Stimulated activated CD4-positive, alpha-beta T cell treated with anti-CD3 and anti-CD28 coated beads, Interleukin-1b, Interleukin-23, amount 100 ng/mL, for 1 hour (primary cell): ENCODE measurements at places on chromosomes 2 and 18.

DNA sequence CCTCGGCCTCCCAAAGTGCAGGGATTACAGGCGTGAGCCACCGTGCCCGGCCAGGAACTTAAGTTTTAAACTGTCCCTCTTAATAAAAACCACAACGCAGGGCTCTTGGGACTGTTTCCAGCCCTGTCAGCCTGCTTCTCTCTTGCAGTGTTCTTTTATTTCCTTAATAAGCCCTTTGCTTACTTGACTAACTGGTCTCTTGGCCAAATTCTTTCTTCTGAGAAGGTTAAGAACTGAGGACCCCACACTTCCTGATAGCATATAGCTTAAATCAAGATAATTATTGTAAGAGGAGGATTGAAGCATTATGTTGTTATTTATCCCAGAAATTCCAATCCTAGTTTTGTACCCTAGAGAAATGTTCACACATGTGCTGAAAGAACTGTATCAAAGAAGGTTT, 128.2 kb upstream of the UXS1 start:
- no peak for DNase-seq

- DNase-seq = no peak
Observed at GRCh38 chr2:121335294-121336290, 50.6 kb upstream of the TFCP2L1 start.

GRCh38 chr2:240300261-240300821, 135.1 kb upstream of the GPC1 start:
- DNase-seq = no peak

- DNase-seq = no peak
Observed at GRCh38 chr2:196823750-196824522, 14.8 kb upstream of the C2orf66 start.

- DNase-seq = no peak
Observed at GRCh38 chr2:155679647-155680046, 652.9 kb downstream of the NR4A2 start.

DNA sequence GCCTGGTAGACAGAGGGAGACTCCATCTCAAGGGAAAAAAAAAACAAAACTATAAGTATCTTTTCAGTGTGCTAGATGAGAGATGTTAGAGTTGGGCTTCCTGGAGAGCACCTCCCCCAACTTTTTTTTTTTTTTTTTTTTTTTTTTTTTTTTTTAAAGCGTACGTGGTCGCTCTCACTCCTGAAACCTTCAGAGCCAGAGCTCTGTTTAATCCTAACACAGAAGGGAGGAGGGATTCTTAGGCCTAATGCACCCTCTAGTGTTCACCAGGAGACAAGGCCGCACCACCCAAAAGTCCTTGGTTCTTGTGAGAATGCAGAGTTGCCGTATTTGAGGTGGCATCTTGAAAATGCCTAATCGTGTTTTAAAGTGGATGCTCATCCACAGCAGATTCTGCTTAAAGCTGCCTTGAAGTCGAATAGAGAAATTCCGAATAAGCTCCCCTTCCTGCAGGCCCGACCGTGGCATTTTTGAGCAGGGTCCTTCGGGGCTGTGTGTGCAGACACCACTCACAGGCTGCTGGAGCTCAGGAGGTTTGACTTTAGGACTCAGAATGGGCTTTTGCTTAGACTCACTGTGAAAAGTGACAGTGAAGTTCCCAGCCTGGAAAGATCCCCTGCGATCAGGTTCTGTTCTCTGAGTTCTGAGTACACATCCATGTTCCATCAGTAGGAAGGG, 252.6 kb downstream of the AGAP1 start:
- no peak for DNase-seq

- no peak for DNase-seq
Observed at GRCh38 chr2:159606287-159606686, 10.1 kb downstream of the BAZ2B start.

DNA sequence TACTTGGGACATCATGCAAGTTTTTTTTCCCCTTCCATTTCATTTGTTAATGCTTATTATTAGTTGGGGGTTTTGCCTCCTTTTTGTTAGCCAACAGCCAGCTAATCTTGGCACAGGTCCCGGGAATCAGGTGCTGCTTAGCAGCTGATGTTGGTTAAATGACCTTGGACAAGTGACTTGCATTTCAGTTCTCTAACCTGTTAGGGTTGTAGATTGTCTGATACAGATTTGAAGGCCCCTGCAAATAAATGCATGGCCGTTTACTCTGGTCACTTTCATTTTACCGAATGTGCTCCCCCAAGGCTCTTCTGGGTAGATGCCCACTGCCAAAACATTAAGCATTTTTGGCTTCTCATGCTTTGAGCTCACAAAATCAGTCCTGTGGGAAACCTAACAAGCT, 120.9 kb downstream of the SPTBN1 start:
- no peak for DNase-seq

DNA sequence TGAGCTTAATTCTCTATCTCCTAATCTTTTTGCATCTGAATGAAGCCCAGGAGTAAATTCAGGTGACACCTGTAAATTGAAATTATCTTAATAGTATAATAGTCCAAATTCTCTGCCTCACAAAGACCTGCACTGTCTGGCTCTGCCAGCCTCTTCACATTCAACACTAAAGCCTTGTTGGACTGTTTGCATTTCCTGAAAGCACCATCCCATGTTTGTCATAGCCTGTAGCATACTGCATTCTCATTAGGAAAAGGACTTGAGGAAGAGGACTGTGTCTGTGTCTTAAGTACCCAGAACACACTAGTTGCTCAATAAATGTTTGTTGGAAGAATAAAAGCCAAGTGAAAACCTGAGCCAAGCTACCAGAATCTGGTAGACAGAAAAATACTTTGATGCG, 42.9 kb upstream of the GRHL1 start:
- no peak for DNase-seq

DNA sequence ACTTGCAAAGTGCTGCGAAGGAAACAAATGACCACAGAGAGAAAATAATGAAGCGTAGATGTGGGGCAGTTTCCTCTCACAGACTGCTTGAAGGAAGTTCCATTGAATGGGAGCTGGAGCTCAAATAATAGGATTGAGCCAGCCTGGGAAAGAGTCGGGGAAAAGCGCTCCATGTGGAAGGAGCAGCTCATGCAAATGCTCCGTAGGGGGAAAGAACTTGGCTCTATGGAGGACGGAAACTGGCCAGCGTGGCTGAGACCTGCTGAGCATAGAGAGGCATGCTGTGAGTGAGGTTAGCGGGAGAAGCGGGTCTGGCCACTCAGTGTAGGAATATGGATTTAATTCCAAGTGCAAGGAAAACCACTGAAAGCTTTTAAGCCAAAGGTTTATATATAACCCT, 28.6 kb upstream of the VIT start:
- no peak for DNase-seq

- no peak for DNase-seq
Observed at GRCh38 chr2:143730953-143731260, 601.7 kb downstream of the ARHGAP15 start.

DNA sequence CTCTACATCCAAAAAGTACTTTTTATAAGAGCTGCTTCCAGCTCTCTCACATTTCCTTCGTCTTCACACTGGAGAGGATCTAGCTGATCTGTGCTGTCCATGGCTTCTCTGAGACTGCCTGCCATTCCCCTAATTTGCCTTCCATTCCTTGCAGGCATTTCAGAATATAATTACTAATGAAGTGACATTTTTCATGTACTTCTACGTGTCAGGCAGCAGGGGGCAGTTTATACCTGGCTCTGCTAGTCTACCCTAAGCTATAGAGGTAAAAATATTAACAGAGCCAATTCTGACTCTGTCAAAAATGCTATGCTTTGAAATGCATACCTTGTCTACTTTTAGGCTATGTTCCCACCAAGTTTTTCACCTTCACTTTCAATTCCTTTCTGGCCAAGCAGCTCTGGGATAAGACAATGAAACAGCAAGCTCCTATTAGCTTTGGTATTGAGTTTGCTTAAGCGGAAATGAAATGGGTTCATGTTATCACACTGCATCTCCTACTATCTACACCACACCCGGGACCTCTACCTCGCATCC, 81.9 kb downstream of the MEP1B start:
- no peak for DNase-seq
